ENCODE measurements at places on chromosomes 12 and 14.

DNA sequence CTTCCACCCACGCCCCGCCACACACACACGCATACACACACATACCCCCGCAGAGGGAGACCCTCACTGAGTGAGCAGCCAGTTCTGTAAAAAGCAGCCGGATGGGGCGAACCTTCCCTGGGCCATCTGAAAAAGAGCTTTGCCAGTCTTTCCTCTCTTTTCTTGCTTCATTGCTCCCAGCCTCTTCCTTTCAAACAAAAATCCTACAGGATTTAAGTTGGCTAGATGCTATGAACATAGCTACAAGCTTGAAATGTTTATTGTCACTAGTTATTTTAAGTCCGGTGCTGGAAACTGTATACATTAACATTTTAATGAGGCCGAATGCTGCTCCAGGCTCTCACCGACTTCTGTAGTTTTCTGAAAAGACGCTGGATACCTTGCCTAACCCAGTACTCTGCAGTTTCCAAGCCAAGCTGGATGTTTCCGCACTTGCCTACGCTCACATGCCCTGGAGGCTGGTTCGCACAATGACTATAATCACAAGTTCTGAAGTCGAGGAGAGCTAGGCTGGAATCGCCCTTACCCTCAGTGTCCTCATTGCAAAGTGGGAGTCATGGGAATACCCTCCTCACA lies 39.2 kb downstream of the LTBP2 start:
- no peak for DNase-seq

- DNase-seq = no peak
Observed at GRCh38 chr12:62730649-62731048, 204.3 kb downstream of the PPM1H start.

DNA sequence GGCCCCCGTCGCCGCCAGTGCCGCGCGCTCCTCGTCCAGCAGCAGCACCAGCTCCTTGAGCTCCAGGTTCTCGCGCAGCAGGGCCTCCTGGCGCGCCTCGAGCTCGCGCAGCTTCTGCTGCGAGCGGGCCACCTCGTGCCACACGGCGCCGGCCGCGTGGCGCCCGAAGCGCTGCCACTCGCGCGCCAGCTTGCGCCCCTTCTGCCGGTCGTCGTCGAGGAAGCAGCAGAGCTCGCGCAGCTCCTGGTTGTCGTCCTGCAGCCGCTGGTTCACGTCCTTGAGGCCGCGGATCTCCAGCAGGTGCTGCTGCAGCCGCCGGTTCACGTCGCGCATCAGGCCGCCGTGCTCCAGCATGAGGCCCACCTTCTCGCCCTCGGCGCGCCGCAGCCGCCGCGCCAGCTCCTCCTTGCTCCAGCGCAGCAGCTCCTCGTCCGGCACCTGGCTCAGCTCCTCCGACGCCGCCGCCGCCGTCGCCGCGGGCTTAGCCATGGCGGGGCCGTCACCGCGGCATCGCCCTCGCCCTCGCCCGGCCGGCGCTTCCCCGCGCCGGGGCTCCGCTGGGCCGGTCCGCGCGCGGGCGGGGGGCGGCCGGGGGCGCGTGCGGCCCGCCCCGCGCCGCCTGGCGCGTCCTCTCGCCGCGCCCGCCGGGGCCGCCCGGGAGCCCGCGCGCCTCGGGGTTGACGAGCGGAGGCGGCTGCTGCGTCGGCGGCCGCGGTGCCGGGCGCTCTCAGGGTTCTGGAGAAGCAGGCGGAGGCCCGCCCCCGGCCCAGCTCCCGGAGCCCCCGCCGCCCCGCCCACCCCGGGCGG lies at the start of gene CCDC85C:
Gene CCDC85C (minus strand): TSS at position 737 of the 807 bp plus-strand sequence. CDS start 248 bp downstream, at position 489.
- peak; percentile 49 for DNase-seq

DNA sequence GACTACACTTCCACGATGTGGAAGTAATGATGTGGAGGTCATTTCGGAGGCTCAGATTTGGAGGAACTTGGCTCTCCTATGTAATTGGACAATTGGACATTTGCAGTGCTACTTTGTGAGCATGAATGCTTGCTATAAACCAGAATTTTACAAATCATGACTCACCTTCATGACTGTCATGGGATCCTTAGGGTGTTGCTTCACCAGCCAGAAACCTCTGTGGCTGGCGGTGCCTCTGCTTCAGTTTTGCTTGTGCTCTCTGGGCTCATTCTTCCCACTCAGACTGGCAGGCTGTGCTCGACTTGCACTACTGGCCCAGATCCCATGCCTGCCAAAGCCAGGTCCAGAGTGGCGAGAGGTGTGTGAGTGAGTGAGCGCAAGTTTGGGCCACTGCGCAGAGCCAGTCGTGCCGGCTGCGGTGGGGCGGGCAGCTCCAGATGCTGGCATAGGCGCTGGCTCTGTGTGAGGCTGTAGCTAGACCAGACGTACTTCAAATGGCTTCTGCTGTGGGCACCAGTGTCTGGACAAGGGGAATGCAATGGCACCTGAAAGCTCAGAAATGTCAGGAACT lies 387.8 kb downstream of the AEBP2 start:
- DNase-seq = no peak

GRCh38 chr14:61476754-61477410 lies 155.5 kb downstream of the PRKCH start:
- DNase-seq = no peak

GRCh38 chr12:106429636-106430035 lies 72.1 kb downstream of the POLR3B start:
- DNase-seq = no peak

DNA sequence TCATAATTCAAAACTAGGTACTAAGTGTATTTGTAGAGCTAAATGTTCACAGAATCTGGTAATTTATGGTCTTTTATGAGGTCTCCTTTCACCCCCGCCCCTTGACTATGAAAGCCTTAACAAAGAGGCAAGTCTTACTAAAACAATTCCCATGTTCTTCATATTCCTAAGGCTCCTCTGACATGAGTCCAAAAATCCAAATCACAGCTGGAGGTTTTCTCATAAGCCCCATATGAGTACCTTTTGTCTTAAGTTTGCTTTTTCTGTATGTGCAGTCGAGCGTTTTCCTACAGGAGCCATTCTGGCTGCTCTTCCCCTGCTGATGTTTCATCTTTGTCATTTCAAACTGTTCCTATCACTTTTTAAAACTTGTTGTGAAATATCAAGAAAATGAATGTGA lies 55.2 kb downstream of the SIX1 start:
- no peak for DNase-seq
